ENCODE measurements at places on chromosomes 2 and 18.

DNA sequence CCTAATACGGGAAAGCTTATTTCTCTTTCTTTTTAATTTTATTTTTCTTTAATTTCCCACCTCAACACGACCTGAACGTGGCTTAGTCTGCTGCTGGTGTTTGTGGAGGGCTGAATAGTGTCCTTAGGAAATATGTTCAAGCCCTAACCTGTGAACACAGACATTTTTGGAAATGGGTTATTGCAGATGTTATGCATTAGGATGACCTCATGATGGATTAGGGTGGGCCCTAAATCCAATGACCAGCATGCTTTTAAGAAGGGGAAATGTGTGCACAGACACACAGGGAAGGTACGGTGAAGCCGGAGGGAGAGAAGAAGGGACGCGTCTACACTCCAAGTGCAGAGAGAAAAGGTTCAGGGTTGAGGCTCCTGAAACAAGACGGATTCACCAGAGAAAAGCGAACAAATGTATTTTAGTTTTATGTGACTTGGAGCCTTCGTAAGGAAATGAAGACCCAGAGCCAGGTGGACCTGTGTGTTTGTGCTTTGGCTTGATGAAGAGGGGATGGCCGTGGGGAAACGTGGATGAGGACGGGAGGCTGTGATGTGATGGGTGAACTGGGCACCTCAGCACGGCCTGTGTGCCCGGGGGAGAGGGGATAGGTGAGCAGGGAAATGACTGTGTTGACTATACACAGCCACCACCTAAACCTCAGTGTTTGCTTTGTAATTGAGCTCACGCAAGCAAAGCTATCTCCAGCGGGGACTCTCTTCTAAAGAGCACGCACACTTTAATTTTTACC, 37.5 kb downstream of the RTP5 start:
- no peak for DNase-seq

- no peak for DNase-seq
Measured at GRCh38 chr18:37222999-37223378, 342.6 kb downstream of the CELF4 start.

DNA sequence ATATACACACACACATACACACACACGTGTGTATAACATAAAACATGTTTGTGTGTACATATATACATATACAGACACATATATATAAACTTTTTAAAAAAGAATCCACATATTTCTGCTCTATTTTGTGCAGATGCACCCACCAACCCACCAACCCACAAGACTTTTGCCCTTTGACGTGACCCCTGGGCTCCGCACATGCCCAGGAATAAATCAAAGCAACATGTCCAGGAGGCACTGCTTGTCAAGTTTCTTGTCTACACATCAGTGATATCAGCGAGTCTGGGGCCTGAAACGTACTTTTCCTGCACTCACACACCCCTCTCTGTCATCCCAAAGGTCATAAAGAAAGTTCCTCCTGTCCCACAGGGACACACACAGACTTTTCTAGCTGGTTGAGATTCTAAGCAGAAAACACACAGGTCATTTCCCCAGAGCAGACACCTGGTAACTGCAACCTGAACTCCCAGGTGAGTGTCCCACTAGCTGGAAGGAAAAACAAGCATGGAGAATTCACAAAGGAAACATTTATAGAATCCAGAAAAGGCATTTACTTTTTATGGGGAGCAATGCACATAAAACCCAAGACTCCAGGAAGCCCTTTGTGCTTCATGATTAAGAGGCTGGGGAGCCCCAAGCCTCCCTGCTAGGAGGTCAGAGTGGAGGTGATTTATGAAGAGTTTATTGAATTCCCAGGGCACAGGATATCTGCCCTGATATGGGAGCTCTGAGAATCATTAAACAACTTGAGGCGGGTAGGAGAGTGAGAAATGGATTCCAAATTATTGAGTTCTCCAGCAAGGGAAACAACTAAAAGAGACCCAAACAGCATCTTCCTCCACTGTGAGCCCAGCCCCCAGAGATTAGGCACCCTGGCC, 211.6 kb downstream of the MGAT5 start:
- no peak for DNase-seq

GRCh38 chr18:38497266-38497665, 931.7 kb upstream of the CELF4 start:
- no peak for DNase-seq

- DNase-seq, result no peak
Measured at GRCh38 chr2:113137827-113138226, 10.4 kb downstream of the IL1RN start.

DNA sequence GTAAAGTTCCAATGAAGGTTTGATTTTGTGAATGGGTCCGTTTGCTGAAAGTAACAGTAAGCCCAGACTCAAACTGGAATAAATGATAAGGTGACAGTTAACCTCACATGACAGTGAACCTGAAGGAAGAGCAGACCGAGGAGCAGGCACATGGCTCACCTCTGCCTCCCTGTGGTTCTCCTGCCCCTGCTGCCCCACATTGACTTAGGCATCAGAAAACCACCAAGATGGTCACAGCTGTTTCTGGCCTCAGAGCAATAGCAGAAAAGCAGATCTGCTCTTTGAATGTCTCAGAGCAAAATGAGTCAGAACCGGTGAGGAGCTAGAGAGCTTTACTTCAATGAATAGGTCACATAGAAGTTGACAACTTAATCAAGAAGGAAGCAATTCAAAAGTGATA, 487.6 kb downstream of the METTL4 start:
- DNase-seq, result no peak

DNA sequence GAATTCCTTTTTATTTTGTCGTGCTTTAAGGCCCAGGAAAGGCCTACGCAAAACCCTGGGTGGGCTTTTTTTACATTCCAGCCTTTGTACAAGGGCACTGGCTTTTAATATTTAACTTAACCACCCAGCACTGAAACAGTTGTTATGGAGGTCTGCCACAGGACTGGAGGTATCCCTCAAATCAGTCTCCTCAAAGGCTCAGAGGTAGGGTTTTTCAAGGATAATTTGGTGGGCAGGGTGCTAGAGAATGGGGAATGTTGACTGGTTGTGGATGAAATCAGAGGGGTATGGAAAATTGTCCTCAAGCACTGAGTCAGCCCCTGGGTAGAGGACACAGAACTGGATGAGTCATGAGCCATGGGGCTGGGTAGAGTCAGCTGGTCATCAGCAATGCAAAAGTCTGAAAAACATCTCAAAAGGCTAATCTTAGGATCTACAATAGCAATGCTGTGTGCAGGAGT, 443.1 kb downstream of the THSD7B start:
- DNase-seq, result peak; percentile 81

DNA sequence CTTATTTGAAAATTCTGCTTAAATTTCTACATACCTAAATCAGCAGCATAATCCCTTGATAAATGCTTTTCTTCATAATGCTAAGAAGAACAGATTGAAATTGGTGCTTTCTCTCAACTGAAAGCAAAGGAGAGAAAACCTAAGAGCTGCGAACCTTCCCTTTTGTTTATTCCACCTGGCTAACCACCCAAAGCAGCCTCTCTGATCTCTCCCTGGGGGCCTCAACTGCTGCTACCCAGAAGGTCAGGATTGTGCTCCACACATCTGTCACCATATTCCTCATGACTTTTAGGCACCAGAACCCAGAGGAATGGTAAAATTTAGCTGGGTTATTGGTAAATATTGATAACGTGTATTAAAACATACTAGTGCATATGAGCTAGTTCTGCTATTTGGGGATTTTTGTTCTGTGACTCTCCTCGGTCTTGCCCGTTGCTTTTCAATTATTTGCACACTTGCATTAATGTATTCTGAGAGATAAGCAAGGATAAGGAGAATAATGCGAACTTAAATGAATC, 334.1 kb downstream of the RIT2 start:
- DNase-seq, result no peak

DNA sequence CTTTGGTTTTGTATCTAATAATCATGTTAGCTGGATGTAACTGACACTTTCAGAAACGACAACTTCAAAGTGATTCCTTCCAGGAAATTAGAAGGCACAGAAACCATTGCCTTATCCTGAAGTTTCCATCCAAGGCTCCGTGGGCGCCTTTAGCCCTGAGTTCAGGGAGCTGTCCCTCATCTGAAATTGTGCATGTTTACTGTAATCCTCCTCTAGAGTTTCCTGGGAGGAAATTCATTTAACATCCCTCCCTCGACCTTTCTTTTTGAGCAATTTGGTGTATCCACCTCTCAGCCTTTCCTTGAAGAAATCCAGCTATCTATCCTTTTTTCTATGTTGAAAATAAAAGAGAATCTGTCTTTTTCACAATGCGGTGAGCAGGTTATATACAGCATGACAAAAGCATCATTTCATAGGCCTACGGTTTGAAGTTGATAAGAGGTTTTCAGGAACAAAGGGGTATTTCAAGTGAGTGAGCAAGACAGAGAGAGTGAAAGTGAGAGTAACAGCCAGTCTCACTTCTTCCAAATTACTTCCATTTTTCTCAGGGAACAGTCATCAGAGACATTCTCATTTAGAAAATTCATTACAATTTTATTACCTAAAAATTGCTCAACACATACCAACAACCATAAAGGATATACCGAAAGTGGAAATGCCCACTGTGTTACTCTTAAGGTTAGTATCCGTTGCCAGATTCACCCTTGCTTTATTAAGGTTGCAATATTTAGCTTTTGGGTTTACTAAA, 167.3 kb downstream of the MREG start:
- no peak for DNase-seq

- DNase-seq, result peak; percentile 38
Measured at GRCh38 chr2:174326161-174327020, 8.4 kb upstream of the SP9 start.

GRCh38 chr2:222268311-222268990, 30.3 kb downstream of the PAX3 start:
- DNase-seq, result no peak

DNA sequence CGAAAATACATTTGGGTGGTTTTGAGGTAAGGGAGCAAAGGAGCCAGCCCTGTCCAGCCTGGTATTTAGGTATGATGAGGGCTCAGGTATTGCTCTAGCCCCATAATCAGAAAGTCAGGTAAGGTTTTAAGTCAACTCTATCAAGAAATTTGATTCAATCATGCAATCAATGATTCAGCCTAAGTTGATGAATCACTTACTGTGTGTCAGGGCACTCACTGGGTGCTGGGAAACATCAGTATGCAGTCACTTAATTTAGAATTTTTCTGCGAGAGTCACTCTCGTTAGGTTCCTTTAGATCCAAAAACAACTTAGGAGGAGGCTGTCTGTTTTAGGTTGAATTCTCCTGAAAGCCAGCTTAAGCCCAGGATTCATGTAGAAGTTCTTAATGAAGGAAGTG, 17.7 kb upstream of the SERPINB2 start:
- peak; percentile 44 for DNase-seq

- no peak for DNase-seq
Measured at GRCh38 chr2:240453461-240454105, 18.1 kb downstream of the GPC1 start.

DNA sequence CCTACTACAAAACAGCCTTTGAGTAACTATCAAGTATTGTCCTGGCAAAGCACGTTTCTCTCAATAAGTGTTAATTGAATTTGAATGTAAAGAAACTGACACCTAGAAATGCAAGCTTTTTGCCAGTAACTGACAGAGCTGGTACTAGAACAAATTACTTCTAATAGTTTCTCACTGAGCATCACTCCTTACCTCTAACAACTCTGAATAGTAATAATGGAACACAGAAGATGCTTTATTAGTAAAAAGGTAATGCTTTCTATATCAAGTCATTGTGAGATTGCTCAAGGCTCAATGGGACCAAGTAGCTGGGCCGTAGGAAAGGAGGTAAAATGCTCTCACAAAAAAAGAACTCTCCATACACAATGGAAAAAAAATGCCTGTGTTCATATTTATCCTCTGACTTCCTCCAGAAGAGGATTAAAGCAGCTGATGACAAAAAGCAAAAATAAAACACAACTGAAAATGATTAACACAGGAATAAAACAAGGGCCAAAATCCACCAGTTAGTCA, 11.8 kb downstream of the RASGRP3 start:
- DNase-seq, result no peak

GRCh38 chr18:49733321-49733720, 80.0 kb downstream of the ACAA2 start:
- DNase-seq, result no peak

DNA sequence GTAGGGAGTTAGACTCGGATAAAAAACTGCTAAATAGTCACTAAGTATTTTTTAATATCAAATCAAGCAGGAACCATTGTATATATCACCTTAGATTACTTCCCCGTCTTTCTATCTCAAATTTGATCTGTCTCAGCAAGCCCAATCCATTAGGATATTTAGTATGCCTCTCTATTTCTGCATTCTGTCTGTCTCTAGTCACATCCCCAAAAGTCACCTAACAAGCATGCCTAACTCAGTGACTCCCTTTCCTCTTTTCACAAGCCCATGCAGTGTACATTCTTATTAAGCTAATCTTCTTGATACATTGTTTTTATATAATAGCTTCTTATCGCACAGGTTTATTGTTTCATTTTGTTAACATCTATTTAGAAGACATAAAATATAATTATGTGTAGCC, 57.8 kb downstream of the PDE1A start:
- no peak for DNase-seq

- no peak for DNase-seq
Measured at GRCh38 chr2:107091163-107091864, 205.3 kb upstream of the ST6GAL2 start.

GRCh38 chr2:172449911-172450550, 22.6 kb downstream of the ITGA6 start:
- no peak for DNase-seq

GRCh38 chr2:231348704-231349373, 46.7 kb upstream of the B3GNT7 start:
- DNase-seq, result no peak

DNA sequence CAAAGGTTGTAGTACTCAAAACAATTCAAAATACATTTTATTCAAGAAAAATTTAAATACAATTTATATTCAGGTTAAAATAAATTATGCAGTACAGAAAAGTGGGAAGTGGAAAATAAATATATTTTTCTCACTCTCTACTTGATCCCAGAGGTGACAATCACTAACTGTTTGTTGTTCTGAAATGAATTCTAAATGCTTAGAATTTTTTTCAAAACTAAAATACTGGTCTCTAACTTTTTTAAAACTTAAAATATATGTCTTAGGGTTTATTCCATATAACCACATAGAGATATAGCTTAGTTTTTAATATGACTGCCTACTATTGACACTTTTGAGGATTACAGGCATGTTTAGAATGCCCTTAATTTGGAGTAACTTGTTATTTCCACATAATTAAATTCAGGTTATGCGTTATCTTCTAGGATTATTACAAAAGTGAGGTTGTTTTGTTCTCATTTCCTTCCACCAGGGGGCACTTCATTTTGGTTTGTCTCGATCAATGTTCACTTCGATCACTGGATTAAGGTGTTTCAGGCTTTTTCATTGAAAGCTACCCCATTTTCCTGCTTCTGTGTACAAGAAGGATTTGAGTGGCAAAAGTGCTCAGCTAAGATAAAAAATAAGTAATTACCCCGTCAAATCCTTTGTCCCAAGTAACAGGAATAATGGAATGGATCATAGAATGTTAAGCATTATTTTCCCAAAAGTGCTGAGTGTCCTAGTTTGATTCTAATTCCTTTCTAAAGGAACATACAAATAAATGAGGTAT, 27.1 kb upstream of the TFPI start:
- peak; percentile 70 for DNase-seq

DNA sequence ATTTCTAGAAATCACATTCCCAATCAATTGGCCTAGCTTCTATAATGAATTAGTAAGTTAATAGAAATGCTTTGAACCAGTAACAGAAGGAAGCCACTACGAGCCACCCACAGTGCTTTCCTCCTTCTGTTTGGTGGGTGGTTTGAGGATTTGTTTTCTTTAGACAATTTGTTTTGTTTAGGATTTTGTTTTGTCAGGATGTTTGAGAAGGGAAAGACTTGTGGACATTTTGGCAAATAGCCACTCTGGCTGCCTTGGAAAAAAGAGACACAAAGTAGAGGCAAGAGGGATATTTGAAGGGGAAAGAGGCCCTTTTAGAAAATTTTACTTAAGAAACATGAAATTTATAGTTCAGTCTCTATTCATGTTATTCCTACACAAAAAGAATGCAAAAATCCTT, 47.7 kb downstream of the TANK start:
- DNase-seq, result peak; percentile 4
